Activated CD4-positive, alpha-beta memory T cell treated with anti-CD3 and anti-CD28 coated beads, Interleukin-2, amount 10 ng/mL, durations not matched to agents 7 days and 5 days (primary cell): ENCODE measurements at places on chromosomes 11 and 22.

- DNase-seq = no peak
Observed at GRCh38 chr11:8408151-8408941, 144.7 kb upstream of the LMO1 start.

GRCh38 chr11:2791521-2792380 is 92.0 kb upstream of the KCNQ1OT1 start:
- DNase-seq = no peak

- no peak for DNase-seq
Observed at GRCh38 chr22:46226577-46226976, 23.5 kb downstream of the CDPF1 start.

- DNase-seq = no peak
Observed at GRCh38 chr11:44498089-44498871, 67.2 kb upstream of the CD82 start.

GRCh38 chr22:35134637-35135036 is 68.7 kb downstream of the ISX start:
- DNase-seq = no peak
